ENCODE measurements at places on chromosomes 6 and 20. TPM values are rescaled to one million over a fixed set of nuclear protein-coding genes. Genes with fewer than 3 reads are reported as not detected.

Gene PNPLA1
- not detected for polyA plus RNA-seq

DNA sequence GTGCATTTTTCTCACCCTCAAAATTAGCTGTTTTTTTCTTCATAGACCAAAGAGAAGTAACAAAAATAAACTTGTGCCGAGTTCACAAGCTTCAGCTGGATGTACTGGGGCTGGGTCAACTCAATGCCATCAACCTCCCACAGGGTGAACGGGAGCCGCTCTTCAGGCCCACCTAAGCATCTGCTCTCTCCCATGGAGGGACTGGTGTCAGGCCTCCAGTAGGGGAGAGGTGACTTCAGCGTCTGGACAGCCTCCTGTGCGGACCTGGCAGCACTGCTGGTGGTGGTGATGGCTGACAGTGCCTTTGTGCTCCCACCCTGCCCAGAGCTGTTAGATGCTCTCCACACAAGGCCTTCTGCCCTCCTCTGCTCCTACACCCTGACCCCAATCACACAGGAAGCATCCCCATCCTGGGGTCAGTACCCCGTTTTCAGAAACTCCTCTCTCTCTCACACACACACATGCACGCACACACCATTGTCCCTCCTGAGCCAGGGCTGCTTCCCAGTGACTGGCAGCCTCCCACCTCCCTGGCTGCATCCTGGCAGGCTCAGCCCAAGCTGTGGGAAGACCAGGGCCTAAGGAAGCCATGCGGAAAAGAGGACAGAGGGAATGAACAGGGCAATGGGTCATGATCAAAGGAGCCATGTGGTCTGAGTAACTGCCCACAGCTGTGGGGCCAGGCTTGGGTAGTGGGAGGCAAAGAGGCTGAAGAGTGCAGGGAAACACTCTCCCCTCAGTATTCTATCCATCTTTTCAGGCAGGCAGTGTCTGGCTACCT is 17.7 kb downstream of the CST8 start:
- no peaks in the 10 kb centered on the region for H3K27me3 ChIP-seq
- no peaks in the 10 kb centered on the region for H3K4me1 ChIP-seq
- no peaks in the 10 kb centered on the region for H3K36me3 ChIP-seq
- no peak for DNase-seq
- no peak overlapping the region for H3K27ac ChIP-seq

DNA sequence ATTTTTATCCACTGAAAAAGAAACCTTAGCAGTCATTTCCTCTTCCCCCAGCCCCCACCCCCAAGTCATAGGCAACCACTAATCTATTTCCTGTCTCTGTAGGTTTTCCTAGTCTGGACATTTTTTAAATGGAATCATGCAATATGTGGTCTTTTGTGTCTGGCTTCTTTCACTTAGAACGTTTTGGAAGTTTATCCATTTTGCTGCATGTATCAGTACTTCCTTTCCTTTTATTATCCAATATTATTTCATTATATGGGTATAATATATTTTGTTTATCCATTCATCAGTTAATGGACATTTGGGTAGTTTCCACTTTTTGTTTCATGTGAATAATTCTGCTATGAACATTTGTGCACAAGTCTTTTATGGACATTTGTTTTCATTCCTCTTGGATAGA is 99.3 kb upstream of the BMP5 start:
- H3K27me3 ChIP-seq: no peaks in the 10 kb centered on the region
- H3K4me3 ChIP-seq: no peak overlapping the region
- H3K36me3 ChIP-seq: no peaks in the 10 kb centered on the region
- DNase-seq: no peak

- no peaks in the 10 kb centered on the region for H3K36me3 ChIP-seq
- no peak overlapping the region for H3K27ac ChIP-seq
Observed at GRCh38 chr6:21360336-21360735, 233.2 kb upstream of the SOX4 start.

DNA sequence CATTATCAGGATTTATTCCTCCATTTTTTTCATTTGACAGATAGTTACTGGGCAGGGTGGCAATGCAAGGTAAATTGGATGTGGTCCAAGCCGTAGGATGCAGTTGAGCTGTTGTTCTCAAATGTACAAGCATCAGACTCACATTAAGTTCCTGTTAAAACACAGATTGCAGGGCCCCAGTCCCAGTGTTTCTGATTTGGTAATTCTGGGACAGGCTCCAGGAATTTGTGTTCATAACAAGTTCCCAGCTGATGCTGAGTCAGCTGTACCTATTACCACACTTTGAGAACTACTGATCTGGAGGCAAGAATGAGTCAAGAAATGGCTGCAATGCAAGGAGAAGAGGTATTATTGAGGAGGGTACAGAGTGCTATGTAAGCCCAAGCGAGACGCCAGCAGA is 11.7 kb downstream of the TMEM244 start:
- H3K4me3 ChIP-seq: no peak overlapping the region
- H3K4me1 ChIP-seq: peaks cover 5% of the 10 kb centered on the region
- no peaks in the 10 kb centered on the region for H3K36me3 ChIP-seq

DNA sequence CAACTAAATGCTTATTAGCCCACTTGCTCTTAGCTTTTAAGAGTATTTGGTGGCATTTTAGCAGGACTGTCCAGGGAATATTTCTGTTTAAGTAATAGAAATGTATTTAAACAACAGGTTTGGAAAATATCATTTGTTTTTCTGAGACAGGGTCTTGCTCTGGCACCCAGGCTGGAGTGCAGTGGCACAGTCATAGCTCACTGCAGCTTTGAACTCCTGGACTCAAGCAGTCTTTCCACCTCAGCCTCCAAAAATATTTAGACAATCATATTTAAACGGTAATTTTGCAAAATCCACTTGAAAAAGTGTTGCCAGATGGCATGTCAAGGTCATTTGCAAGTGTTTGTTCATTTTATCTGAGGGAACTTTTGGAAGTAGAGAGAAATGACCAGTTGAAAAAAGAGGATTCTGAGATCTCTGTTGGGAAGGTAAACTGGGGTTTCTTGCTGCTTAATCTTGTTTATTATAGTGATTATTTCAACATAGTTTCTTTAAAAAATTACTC is 25.0 kb downstream of the AKAP7 start:
- H3K4me1 ChIP-seq: no peaks in the 10 kb centered on the region
- H3K27ac ChIP-seq: no peak overlapping the region
- no peak overlapping the region for H3K4me3 ChIP-seq
- no peaks in the 10 kb centered on the region for H3K36me3 ChIP-seq
